ENCODE measurements at places on chromosomes 2 and 18.

DNA sequence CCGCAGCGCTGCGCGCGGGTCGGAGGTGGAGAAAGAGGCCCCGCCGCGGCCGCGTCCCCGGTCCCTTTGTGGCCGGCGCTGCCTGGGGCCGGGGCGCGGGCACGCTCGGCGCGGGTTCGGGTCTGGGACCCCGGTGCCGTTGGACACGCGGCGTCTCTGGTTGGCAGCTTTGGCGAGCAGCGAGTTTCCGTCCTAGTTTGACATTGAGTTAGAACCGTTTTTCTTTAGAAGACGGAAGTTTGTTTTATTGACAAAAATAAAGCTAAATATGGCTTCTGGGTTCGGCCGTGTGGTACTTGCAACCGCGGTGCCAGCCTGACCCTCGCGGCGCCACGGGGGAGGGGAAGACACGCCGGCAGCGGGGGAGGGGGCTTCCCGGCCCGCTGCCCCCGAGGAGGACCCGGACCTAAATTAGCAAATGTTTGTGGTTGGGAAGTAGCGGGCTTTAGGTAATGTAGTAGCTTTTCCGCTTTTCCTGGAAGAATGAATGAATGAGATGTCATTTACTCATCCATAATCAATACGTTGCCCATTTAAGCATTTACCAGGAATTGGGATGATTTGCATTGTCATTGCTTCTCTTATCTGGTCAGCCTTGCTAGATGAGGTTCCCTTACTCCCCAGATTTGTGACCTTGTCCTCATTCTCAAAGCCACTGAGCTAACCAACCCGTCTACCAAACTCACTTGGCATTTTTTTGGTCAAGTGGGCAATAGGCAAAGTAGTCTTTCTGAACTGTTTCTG, 530 bp downstream of the GALNT1 start:
- no peak for DNase-seq

DNA sequence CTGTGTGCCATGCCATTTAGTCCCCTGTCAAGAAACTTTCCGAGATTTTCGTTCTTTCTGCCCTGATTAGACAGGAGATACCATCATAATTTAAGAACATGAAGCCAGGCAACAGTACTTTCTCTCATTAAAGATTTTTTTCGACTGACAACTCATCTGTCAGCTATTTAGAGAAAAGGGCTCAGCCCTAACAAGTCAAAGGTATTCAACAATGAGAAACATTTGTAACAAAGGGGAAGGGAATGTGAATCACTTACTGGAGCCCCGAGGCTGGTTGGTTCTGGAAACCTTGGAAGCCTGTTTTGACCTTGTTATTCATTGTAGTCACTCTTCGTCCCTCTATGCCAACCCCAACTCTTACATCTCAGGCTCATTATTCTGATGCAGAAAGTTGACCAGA, 199.4 kb downstream of the SPP2 start:
- no peak for DNase-seq

- DNase-seq = no peak
These were observed 51.7 kb downstream of the SOS1 start for GRCh38 chr2:39069136-39069515.

DNA sequence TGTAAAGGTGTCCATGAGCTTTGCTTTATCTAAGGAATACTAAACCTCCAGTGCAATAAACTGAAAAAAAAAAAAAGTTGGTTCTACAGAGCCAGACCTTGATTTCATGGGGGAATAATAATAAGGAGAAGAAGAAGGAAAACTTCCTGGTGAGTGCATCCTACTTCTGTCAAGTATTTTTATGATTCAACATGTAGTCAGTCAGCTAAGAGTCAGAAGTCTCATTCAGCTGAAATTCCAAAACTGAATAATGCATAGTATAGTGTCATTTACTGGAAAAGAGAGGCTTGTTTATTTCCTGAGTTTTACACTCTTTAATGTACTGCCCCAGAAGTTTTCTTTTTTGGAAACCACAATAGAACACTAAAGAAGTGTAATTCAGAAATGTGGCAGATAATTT, 77.8 kb upstream of the TACR1 start:
- no peak for DNase-seq

GRCh38 chr2:10658914-10659257, 30.9 kb downstream of the NOL10 start:
- no peak for DNase-seq

DNA sequence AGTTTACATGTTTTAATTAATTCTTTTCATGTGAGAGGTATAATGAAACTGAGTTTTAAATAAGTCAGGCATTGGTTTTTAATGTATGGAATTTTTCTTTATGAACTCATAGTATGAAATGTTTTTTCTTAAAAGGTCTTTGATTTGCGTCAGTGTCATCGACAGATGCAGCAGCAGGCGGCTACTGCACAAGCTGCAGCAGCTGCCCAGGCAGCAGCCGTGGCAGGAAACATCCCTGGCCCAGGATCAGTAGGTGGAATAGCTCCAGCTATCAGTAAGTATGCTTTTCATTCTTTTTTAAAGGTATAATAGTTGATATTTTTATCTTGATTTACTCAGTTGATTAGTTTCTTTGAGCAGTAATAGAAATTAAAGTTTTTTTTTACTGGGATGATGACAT, 46.5 kb downstream of the SMAD4 start:
- DNase-seq = no peak

GRCh38 chr2:19560785-19561184, 202.4 kb upstream of the OSR1 start:
- DNase-seq = no peak

GRCh38 chr18:21864386-21864785, 123.8 kb downstream of the MIB1 start:
- no peak for DNase-seq

DNA sequence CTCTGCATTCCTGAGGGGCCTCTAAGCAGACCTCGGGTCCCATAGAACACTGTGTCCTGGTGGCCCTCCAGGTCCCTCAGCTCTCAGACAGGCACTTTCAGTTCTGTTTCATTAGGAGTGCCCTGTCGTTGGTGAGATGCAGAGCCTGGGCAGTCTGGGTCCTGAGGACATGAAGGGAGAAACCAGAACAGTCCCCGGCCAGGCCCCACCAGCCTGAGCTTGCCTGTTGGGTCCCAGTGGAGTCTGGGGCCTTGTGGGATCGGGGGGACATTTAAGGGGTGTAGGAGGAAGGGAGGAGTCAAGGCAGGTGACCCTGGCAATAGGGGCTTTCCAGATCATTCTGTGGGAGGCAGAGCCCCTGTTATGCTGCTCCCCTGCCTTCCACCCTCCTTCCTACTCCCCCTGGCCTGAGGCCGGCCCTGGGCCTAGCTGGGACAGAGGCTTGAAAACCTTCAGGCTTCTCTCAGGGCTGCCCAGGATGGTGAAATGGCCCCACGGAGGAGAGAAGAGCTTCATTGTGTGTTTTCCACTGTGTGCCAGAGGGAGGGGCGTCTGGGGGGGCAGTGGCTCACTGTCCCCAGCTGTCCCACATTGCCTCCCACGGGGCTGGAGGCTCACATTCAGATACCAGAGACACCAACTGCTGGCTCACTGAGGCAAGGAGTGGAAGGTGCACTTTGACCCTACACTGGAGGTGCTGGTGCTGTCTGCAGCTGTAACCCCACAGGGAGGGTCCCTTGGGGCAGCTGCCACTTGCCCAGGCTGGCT, 26.6 kb upstream of the CATIP start:
- no peak for DNase-seq
